Stimulated activated naive CD8-positive, alpha-beta T cell treated with anti-CD3 and anti-CD28 coated beads, Interleukin-15, amount 100 ng/mL, for 72 hours (primary cell): ENCODE measurements at places on chromosomes 2 and 18.

- DNase-seq: no peak
These were observed 98.8 kb upstream of the EML6 start for GRCh38 chr2:54624591-54625071.

DNA sequence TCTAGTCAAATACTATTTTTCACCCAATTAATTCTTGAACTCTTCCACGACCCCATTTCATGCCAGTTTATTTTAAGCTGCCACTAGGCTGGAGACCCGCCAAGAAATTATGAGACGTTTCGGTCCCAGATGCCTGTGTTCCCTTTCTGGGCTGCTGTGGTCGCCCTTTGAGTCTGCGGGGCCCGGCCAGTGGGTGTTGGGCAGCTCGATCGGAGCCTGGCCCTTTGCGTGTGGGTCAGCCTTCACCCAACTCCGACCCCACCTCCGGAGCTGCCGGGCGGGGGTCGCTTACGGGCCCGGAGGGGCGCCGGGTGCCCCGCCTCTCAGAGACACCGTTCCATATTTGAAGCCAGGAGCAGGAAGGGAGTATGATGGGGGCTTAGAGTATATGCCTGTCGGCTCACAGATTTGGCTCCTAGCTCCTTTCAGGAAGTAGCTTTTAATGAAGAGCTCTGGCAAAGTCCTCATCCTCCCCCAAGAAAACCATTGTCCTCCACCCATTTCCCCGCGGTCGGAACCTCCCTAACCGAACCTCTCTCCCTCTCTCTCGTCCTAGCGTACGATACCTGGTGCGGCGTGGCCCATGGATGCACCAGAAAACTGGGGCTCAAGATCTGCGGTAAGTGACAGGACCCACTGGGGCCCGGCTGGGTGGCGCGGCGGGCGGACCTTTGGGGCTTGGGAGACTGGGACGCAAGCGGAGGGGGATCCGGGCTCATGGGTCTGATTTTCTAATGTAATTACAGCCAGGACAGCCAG, 5.0 kb downstream of the GAD1 start:
- DNase-seq: no peak

- peak; percentile 55 for DNase-seq
These were observed 41.0 kb upstream of the ACTR3 start for GRCh38 chr2:113848758-113849415.

DNA sequence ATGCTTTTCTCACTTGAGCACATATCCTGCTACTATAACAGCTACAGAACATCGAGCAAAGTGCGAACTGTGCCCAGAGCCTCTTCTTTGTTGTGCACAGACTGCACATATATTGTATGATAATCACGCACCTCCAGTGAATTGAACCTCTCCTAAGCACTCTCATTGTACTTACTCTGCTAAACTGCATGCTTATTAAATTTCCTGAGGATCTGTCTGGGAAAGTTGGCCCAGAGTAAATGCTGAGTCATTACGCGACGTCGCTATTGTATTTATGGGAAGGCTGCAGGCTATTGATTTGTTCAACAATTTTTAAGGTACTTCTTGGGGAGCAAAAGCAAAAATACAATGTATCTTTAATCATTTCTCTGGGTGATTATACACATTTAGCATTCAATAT, 399.6 kb upstream of the DSEL start:
- DNase-seq: no peak

DNA sequence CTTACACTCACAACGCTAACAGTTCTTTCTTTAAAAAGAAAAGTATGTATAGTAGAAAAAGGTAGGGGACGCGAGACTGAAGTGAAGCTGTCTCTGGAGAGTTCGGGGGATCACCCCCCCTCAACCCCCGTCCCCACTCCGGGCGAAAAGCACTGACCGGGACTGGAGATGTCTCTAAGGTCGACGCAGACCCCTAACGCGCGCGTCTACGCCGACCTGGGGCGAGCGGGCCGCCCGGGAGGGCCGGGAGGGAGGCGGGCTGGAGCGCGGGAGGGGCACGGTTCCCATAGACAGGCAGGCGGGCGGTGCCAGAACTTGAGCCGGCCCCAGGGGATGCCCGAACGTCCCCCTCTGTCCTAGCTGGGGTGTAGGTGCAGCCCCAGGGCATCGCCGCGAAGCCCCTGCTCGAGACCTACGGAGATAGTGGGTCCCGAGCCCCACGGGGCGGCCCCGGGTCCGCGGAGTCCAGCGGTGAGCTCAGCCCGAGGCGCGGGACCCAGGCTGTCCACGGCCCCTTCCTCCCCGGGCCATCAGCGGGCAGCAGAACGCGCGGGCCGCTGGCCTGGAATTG, 82.2 kb downstream of the CHRNA1 start:
- peak; percentile 55 for DNase-seq

- DNase-seq: no peak
These were observed 18.6 kb downstream of the TYMS start for GRCh38 chr18:676069-676468.

DNA sequence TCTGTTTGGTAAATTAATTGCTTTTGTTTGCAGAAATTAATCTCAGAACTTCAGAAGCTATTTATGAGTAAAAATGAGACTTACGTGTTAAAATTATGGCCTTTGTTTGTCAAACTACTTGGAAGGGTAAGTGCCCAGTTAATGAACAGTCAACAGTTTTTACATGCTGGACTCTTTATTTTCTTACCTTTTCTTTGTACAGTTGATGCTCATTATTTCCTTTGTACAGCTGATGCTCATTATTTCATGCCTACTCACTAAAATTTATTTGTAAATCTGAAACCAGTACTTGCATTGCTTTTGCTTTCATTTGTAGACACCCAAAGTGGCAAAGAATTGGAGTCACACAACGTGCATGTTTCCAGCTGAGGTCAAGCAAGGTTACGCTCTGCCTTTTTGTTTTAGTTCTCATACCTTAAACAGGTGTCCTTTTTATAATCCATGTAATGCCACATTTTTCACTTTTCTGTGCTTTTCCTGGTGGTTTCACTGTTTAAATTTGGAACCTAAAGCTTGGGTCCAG, 13.3 kb downstream of the RIF1 start:
- no peak for DNase-seq

GRCh38 chr2:33322612-33323011, 153.8 kb upstream of the RASGRP3 start:
- no peak for DNase-seq

DNA sequence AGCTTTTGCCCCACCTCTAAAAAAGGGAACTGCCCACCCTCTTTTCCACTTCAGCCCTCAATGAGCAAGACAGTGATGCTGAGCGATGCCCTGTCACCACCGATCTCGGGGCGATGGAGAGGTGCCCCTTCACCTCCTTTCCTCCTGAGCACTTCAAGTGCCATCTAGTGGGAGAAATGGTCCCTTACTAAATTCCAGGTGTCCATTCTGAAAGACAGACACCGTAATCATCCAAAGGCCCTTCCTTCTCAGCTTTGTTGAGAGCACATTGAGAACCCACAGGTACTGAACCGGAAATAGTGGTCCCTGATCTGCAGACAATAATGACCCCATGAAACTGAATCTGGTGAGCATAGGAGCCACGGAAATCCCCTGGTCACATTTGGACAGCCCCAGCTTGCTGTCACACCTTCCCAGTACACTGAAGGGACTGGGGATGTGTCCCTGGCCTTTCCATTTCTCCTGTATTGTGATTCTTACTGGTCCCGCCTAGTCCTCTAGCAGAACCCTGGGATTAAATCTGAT, 38.5 kb downstream of the KCTD18 start:
- DNase-seq: peak; percentile 37

- DNase-seq: no peak
These were observed 183.0 kb downstream of the MYO5B start for GRCh38 chr18:50011813-50012435.

DNA sequence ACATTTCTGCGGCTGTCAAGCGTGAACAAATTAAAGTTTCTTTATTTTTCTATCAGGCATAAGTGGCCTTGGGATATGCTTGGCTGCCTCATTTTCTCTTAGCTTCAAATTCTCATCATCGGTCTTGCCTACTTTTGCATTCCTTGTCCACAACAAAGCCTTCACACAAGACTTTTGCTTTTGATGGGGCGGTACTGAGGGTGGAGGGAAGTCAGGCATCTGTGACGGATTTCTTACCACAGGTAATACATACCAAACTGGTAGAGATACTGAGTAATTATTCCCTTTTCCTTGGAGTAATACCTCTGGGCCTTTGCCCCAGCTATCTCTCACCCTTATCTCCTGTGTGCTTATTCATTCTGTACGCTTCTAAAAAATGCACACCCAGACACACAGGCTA, 468.3 kb upstream of the RGPD4 start:
- DNase-seq: no peak

- no peak for DNase-seq
These were observed 29.5 kb upstream of the IL1R2 start for GRCh38 chr2:101962309-101962708.

DNA sequence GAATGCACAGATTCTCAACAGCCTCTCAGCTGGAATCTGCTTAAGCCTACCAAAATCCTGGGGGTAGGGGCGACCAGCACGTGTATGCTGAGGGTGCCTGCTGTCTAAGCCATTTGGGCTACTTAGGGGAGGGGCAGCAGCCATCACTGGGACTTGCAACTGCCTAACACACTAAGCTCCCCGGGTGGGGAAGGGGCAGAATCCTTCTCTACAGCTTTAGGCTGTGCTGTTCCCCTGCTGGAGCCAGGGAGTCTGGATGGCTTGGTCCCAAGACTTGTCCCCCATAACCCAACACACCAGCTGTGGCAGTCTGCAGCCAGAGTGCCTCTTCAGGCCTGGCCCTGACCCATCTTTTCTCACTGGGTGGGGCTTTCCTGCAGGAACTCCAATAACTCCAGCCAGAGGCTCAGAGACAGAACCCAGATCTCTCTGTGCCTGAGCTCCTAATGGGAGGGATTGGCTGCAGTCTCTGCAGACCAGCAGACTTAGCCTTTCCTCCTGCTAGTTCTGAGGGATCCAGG, 305.4 kb upstream of the RND3 start:
- no peak for DNase-seq

- DNase-seq: no peak
These were observed 190.7 kb downstream of the RDH14 start for GRCh38 chr2:18369760-18370159.

GRCh38 chr2:127193164-127193966, 26.7 kb downstream of the CYP27C1 start:
- DNase-seq: no peak

- DNase-seq: peak; percentile 2
These were observed 234.2 kb upstream of the SPOPL start for GRCh38 chr2:138267161-138267901.

DNA sequence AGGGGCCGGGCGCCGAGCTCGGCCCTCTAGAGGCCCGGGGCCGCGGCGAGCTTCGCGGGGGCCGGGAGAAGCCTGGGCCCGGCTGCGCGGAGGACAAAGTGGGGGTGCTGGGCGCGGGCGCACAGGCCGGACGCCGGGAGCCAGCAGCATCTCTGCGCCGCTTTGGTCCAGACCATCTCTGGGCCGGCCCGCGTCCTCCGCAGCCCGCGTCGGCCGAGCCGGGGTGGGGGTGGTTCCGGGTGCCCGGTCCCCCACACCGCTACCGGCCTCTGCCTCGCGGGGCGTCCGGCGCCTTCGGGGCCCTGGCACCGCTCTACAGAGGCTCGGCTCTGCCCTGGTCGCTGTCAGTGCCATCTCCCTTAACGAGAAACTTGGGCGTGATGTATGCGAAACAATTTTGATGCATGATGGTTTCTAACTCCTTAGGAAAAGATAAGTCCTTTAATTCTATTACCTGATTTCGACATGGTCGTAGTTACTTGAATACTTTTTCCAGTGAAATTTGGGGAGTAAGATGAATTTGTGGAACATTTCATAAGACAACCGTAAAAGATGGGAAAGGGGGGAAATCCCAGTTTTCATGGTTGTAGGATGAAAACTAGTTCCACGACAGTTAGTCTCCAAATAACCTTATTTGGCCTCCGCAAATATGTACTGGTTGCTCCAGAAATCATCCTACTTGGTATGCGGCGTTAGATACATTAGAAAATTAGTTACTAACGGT, 562 bp downstream of the TWSG1 start:
- DNase-seq: peak; percentile 58

GRCh38 chr2:114461116-114461515, 18.7 kb downstream of the DPP10 start:
- no peak for DNase-seq

DNA sequence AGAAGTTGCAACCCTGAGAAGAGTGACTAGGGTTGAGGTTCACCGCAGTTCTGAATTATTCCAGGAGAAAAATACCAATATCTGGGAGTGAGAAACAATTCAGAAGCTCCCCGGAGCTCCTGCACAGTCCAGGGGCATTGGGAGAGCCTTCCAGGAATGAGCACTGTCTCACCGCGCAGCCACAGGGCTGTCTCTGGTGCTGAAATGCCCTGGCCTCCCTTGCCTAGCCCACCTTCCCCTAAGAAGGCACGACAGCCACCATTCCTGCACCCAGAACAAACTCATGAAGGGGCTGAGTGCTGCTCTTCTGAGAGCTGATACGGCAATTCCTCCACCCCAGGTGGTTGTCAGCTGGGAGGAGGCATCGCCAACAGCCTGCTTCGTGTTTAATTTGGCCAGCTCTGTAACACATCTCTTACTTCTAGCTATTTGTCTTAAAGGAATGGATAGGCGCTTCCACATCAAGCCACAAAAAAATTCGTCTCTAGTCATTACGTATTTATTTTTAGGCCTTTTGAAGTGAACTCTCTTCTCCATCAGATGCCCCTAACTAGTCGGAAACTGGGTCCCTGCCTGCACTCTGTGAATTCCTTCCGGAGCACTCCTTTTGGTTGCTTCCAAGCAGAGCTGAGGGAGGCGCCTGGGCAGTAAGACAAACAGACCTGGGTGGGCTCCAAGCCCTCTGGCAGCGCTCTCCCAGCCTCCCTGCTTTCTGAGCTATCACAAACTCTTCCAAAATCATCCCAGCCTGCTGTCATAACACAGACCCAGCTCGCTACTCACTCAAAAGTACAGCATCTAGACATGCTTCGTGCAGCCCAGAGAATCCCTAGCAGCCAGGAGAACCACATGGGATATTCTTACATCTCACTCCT, 120.5 kb upstream of the CCDC68 start:
- no peak for DNase-seq

GRCh38 chr2:220434385-220434784, 807.0 kb downstream of the SLC4A3 start:
- DNase-seq: no peak

GRCh38 chr2:120804459-120804858, 68.8 kb downstream of the GLI2 start:
- DNase-seq: no peak

DNA sequence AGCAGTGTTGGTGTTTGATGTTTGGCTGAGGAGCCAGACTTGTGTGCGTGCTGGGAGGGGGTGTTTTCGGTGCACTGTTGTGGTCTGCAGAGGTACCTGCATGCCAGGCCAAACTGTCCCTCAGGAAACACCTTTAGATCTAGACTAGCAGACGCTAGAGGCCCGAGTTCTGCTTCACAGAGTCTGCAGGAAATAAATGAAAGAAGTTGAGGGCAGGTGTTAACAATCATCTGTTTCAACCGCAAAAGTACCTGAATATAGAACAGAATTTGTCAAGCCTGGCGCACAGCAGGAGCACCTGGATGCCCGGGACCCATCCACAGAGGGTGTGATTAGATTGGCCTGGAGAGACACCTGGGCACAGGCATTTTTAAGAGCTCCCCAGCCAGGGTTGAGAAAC, 40.5 kb upstream of the REL start:
- no peak for DNase-seq

- no peak for DNase-seq
These were observed 99.5 kb upstream of the FHL2 start for GRCh38 chr2:105498281-105498846.
